ENCODE measurements at places on chromosomes 5 and 9.
A peak's percentile ranks its signal among the peaks of the same experiment; 100 is the strongest.

GRCh38 chr9:115098226-115098965, 19.6 kb downstream of the TNC start:
- no peak for DNase-seq

DNA sequence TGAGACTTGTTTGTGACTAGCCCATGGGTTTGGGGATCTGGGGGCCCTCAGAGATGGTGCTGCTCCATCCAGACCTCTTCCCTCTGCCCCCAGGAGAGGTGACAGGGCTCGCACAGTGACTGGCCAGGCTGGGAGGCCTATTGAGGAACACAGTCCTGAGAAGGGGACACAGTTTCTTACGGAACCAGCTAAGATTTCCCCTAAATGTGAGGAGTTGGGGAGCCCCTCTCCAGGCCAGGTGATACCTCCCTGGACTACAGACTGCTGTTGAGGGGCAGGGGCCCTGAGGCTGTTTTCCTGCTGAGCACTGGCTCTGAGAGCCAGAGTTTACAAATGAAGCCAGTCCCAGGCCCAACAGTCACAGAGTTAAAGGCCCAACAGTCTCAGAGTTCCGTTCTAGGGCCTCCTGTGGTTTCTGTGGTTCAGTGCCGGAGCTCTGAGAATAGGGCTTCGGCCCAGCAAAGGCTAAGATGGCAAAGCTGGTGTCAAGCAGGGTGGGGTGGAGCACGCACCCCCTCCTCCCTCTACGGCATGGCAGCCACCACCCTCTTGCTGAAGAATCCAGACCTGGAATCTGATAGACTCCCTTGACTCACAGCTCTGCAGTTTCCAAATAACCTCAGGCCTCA, 1.1 kb upstream of the SEMA4D start:
- DNase-seq, result peak; percentile 87

- DNase-seq, result no peak
Measured at GRCh38 chr9:38075272-38075671, 6.2 kb upstream of the SHB start.

GRCh38 chr5:76527685-76528161, 95.5 kb downstream of the F2RL2 start:
- DNase-seq, result no peak

DNA sequence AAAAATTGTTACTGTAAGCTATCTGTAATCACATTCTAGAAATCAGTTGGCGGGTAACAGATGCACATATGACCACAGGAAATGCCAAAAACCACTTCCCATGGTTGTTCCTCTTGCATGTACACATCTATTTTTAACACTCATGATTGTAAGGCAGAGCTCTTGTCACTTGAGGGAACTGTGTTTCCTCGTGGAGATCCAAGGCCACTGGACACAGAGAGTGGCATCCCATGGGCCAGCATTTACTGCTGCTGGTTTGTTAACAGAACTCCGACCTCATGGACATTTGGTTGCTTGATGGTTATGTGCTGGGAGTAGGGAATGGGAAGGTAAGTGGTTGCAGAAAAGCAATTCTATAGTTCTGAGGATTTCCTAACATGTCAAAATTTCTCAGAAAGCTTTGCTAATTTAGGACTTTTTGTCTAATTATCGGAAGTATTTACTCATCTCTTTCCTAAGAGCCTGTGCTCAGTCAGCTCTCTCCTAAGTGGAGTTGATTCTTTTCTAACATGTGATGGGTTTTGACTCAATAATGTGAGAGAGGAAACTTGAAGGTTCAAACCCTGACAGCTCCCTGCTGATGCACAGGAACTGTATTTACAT, 202.0 kb upstream of the NR3C1 start:
- peak; percentile 87 for DNase-seq

DNA sequence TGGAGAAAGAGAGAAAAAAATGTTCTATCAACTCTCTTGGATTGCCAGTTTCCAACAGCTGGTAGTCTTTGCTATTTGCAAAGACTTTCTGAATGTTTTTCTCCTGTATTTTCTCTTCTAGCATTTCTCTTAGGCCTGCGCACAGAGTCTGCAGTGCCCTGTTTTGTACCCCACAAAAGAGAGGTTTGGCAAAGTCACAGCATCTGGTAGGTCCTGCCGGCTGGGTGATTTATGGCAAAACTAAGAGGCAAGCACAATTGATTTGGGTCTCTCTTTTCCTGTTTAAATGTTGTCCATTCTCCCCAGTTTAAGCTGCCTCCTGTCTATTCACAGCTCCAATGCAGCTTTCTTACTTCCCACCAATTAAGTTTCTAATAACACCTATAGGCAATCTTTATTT, 193.9 kb downstream of the TRPM3 start:
- no peak for DNase-seq

DNA sequence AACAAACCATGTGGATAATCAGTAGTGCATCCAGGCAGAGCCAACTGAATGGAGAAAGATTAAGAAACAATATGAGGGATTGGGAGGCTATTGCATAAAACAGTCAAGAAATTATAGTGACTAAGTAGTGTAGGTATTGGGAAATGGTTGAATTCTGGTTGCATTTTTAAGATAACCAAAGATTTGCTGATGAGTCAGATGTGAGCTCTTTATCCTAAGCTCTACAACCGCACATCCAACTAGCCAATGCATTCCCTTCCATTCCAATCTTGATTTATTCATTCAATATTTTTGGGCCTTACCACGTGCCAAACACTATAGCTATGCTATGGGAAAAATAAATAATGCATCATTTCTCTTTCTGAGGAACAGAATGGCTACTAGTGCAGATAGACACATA, 524.5 kb upstream of the RGMB start:
- no peak for DNase-seq

DNA sequence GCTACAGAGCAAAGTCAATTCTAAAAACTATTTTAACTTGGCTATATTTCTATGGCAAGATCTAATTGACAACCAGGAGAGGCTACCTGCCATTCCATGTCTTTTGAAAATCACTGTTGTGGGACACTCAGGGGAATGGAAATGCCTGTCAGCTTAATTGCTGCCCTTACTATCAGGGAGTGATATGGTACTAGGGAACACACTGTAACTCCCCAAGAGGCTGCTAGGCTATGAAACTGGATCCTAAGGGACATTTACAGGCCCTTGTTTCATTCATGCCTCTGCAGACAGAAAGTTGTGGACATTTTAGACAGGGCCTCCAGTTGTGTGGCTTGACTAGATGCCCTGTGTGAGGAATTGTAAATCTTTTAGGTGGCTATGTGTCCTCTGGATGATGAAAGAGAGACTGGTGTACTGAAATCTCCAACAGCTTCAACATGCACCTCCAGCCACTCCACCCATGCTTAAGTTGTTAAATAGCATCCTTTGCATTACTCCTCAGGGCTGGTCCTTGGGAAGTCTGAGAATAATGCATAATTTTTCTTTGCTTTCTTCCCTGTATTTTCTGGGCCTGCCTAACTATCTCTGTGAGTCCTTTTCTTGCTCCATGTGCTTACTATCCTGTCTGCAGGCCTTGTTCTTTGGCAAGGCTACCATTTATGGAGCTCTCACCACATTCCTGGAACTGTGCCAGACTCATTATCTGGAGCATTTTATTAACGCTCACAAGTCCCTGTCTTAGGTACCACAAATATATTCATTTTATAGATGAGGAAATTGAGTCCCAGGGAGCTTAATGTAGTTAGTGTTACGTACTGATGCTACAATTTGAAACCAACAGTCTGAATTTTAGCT, 3.2 kb downstream of the MROH2B start:
- DNase-seq, result no peak
